ENCODE measurements at places on chromosomes 16 and 17.

DNA sequence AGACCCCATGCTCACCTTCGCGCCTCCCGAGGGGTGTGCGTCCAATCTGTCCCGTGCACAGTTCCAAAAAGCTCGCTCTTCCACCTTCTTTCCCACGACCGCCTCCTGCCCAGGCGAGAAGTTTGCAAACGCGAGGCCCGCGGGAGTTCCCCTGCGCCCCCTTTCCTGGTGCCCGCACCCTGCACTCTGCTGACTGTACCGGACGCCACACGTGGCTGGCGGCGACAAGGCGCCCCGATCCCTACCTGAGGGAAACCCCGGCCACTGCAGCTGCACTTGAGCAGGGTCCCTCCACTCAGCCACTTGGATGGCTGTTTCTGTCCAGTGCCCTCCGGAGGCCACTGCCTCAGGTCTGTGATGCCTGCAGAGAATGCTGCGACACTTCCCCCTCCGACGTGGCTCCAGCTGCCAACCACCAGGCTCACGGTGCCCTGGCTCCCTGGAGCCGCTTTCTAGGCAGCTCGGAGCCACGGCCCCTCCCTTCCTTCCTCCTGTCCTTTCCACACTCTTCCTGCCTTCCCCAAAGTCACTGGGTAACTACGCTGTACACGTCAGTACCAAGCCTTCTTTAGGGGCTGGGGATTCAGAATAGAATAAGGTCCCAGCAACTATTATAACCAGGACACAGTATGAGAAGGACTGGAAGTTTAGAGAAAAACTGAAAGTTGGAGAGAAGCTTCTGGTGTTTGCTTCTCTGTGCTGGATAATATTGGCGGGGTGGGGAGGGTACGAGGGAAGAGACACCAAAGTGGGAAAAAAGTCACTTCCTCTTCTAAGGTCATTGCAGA, at the start of gene MLKL:
TSS of gene MLKL (minus strand) at position 425 of the 788 bp plus-strand sequence. CDS start 5,105 bp downstream, outside the sequence.
- DNase-seq, result peak; percentile 40

- DNase-seq, result no peak
These were observed 652 bp downstream of the VPS35L start for GRCh38 chr16:19555938-19556771.

- no peak for DNase-seq
These were observed 18.2 kb downstream of the RAB40C start for GRCh38 chr16:608019-608418.

GRCh38 chr17:27985736-27986399, 56.6 kb upstream of the NLK start:
- no peak for DNase-seq

GRCh38 chr17:16661217-16661616, 7.6 kb upstream of the ZNF624 start:
- DNase-seq, result no peak

GRCh38 chr17:14121952-14122351, 52.6 kb downstream of the COX10 start:
- no peak for DNase-seq

- no peak for DNase-seq
These were observed 63.5 kb downstream of the IL21R start for GRCh38 chr16:27465483-27465879.

- no peak for DNase-seq
These were observed 162.3 kb downstream of the ABCA8 start for GRCh38 chr17:68792873-68793272.

DNA sequence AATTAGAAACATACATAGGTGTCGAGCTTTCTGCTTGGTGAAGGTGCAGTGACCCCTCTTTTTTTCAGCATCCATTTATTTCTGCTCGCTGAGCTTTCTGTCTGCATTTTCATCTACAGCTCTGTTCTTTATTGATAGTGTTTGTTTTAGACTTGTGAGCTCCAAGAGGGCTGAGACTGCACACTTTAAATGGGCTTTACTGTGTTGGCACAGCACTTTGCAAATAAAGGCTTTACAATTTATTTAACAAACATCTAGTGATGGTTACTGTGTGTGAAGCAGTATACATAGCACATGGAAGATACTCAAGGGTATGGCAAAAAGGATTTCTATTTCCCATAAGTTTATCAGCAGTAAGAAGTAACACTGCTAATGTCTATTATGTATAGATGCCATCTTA, 563.7 kb upstream of the HSBP1 start:
- DNase-seq, result no peak

- DNase-seq, result no peak
These were observed 282.5 kb upstream of the FOXF1 start for GRCh38 chr16:86227801-86228200.

DNA sequence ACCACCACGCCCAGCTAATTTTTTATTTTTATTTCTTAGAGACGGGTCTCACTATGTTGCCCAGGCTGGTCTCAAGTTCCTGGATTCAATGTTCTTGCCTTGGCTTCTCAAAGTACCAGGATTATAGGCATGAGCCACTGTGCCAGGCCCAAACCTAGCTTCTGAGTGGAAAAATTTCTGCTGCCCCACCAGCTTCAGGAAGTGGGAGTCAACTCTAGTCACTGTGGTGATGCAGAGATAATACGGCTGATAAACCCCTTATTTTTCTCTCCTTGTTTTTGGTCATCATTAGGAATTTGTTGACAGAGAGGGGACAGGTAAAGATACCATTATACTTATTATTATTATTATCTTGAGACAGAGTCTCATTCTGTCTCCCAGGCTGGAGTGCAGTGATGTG, 27.8 kb upstream of the PHOSPHO1 start:
- no peak for DNase-seq

GRCh38 chr17:1025733-1026598, 29.0 kb downstream of the TIMM22 start:
- no peak for DNase-seq

- DNase-seq, result no peak
These were observed 14.0 kb upstream of the SPHK1 start for GRCh38 chr17:76370261-76370993.

DNA sequence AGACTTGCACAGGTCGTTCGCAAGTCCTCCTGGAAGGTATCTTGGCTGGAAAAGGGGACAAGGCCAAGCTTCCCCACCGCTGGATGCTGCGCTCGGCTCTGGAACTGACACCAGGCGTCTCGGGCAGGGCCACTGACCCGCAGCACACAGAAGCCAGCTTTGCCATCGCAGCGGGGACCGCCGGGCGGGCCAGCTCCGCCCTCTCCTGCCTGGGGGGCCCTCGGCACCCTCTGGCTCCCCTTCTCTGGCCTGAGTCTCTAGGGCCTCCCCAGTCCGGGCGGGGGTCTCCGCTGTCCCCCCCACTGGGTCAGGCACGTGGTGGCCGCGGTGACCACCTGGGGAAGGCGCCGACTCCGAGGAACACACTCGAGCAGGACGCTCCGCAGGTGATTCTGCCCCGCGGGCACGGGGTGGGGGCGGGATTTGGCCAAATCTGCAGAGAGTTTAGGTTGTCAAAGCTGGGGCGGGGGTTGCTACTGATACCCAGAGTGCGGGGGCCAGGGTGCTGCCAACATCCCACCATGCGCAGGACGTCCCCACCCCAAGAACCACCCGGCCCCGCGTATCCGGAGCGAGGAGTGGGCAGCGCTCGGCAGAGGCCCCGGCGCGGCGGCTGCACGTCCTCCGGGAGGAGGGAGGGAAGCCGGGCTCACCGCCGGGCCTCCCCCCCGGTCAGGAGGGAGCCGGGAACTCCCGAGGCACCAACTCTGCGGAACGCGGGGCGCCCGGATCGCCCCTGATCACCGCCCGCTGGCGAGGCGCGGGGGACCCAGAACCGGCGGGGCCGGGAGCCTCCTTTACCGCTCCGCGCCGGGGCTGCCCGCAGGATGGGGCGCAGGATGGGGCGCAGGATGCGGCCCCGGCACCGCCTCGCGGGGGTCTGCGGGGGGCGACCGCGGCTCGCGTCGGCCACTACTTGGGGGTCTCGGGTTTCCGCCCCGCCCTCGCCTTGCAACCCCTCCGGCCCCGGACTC, 744 bp upstream of the METRNL start:
- no peak for DNase-seq

DNA sequence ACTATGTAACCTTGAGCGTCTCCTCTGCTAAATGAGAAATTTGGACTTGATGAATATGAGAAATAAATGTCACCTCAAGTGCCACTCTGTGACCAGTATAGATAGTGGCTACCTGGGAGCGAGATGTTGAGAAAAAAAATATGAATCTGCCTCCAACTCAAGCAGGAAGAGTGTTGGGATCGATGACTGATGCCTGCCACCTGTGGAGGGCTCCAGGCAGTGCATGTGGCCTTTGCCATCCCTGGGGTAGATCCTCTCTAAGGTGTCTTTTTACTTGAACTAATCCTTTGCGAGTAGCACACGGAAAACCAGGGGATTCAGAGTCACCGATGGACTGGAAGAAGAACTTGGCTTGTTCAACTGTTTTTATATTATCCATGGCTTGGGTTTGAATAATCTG, 9.4 kb downstream of the CCDC182 start:
- no peak for DNase-seq

DNA sequence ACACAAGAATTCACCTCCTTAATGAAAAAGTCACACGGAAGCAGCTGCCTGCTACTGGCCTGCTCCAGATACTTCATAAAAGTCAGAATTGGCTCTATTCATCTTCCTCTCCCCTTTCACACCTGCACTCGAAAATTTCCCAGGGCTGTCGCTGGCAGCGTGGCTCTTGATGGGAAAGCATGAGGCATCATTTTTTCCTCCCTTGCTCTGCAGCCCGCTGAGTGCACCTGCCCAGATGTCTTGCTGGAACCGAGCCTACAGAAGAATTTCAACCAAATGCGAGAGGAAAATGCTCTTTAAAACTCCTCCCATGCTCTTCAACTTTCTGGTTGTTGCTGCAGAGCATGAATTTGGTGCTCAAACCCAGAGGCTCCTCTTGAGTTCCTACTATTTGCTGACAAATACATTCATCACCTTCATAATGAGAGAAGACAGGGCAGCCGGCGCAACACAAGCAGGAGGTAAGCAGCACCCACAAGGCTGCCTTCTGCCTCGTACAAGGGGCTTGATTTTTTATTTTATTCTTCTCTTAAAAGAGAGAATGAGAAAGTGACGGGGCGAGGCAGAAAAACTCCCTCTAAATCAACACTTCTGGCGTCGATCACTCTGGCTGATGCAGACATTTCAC, 146.8 kb downstream of the ZFHX3 start:
- no peak for DNase-seq

- DNase-seq, result no peak
These were observed 79.3 kb upstream of the HSBP1 start for GRCh38 chr16:83728492-83728891.

- no peak for DNase-seq
These were observed 37.0 kb upstream of the ARHGAP17 start for GRCh38 chr16:25052151-25052511.

DNA sequence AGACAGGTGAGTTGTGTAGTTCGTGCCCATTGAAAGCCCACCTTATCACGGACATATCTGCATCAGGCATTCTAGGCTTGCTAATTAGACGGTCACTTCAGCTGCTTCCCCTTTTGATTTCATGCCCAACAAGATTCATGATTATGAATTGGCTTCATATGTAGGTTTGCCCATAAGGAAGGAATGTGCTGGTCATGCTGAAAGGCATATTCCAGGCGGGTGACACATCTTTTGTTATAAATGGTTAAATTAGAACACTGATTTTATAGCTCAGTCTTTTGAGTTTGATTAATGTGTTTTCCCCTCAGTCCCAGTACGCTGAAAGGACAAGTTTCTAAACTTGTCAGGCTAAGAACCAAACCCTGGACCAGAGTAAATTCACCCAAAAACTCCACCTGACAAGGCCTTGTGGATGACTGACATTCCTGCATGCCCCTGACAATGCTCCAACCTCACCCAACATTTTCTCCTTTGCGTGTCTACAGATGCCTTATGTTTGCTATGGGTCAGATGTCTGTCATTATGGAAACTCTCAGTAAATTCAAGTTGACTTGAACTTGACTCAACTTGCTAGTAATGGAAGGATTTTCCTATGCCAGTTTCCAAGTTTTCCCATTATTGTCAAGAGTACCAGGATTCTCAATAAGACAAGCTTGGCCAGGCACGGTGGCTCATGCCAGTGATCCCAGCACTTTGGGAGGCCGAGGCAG, 421.9 kb downstream of the PMP22 start:
- no peak for DNase-seq

DNA sequence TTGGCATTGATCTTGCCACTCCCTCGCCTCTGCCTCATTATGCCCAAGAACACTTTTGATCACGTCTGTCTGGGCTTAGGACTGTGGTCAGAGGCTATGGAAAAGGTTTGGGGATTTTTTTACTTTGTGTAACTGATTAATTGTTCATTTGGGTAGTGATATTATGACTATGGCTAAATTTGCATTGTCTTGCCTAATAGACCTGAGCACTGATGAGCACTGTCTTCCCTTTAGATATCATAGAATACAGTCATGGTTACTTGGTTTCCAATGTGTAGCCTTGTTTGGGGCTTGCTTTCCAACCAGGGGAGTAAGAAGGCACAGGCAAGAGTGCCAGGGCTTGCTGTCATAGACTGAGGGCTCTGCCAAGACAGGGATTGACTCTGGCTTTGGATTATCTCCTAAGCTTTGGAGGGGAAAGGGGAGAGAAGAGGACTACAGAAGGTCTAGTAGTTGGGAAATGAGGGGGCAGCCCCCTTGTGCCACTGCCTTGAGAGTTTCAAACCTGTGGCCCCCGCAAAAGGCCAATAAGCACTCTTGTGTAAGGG, 13.7 kb downstream of the LIMD2 start:
- DNase-seq, result no peak

DNA sequence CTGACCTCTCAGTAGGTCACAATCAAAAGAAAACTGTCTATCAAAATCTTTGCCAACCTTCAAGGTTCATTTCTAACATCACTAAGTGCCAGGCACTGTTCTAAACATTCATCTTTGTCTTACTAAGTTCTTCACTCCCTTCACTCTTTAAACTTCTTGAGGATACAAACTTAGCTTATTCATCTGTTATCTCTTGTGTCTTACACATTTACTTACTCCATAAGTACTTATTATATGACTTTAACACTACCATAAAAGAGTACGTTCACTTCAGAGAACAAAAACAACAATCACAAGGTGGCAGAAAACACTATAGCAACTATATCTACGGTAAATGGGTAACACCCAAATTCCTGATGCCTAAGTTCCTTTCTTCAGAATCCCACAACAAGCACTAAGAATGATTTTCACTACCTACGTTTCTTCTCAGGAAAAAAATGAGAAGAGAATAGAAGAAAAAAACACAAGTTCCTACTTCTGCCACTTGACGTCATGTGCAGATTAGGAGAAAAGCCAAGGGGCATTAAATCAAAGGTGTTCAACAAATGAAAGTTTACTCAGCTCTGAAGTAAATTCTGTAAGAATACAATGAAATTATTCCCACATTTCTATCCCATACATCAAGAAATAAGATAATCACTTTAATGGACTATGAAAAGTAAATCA, 29.2 kb downstream of the KANSL1 start:
- DNase-seq, result no peak

DNA sequence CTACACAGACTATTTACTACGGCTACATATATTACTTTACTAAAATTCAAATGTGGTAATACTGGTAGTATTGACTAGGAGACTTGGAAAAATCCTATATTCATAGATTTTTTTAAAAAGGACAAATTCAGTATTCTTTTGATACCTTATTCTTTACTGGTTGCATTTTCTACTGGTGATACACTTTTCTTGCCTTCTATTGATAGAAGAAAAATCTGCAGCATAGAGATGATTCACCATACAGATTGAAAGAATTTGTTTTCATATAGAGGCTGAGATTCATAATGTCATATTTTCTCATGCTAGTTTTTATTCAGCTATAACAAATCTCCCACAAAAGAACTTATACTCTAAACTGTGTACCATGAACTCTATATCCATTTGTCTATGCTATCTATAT, 195.4 kb upstream of the C17orf78 start:
- DNase-seq, result no peak

Data from activated CD8-positive, alpha-beta memory T cell treated with anti-CD3 and anti-CD28 coated beads for 4 hours (primary cell).